ENCODE measurements at places on chromosomes 5 and 9.

GRCh38 chr9:20486552-20486951 lies 135.7 kb downstream of the MLLT3 start:
- no peak for DNase-seq

- DNase-seq, result no peak
Measured at GRCh38 chr5:42760426-42760825, 3.8 kb downstream of the CCDC152 start.

DNA sequence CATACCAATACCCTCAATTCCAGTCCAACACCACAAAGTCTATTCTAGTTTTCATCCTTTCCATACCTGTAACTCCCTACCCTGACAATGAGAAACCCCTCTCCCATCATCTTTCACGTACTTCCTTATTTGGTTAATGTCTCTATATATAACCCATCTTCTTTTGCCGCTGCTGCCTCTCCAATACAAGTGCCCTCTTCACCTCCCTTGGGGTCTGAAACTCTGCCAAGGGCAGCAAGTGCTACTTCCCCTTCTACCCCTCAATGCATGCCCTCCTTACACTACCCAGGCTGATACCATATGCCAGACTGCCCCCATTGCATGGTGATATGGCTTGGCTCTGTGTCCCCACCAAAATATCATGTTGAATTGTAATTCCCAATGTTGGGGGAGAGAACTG lies 24.4 kb upstream of the SMIM15 start:
- DNase-seq, result no peak

- no peak for DNase-seq
Measured at GRCh38 chr9:23219471-23219870, 606.6 kb downstream of the ELAVL2 start.

DNA sequence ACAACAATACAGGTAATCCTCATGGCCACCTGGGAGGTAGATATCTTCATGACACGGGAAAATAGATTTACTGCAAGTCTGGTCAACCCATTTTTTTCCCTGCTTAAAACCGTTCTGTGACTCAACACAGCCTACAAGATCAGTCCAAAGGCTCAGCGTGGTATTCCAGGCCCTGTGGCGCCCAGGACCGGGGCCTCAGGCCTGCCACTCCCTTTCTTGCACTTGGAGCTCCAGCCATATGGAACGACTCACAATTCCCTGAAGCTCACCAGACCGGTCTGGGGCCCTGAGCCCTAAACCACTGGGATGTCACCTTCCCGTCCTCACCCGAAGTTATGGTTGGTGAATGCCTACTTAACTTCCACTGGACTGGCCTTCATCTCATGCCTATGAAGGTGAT lies 6.5 kb upstream of the MLANA start:
- no peak for DNase-seq

DNA sequence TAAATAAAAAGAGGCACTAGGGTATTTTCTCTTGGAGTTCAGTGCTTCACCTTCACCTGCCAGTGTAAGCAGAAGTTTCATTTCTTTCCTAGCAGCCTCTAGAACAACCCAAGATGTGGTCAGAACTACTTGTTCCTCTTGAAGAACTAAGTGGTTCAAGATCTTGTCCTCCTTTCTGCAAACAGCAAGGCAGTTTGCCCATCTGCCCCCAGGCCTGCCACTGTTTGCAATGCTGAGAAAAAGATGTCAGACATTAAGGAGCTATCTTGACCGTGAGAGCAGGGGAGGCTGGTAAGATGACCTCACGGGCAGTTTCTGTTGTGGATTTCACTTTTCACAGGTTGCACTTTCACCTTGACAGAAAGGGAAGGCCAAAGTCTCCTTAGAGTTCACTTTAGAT lies 52.0 kb upstream of the KLF4 start:
- no peak for DNase-seq

DNA sequence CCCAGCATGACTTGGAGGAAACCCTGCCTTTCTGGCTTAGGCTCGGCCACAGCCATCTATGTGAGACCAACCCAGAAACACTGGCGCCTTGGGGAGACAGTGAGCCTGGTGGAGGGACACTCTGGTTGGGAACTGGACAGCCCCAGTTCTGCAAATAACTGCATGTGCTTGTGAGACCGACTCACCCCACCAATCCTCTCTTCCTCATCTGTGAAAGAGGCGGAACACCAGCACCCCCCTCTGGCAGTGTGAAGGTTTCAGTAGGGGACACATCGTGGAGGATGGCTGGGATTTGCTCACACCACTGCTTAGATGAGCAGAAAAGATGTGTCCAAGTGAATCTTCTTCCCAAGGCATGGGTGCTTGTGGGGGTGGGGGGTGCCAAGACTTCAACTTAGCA lies 43.4 kb upstream of the N4BP3 start:
- peak; percentile 2 for DNase-seq

DNA sequence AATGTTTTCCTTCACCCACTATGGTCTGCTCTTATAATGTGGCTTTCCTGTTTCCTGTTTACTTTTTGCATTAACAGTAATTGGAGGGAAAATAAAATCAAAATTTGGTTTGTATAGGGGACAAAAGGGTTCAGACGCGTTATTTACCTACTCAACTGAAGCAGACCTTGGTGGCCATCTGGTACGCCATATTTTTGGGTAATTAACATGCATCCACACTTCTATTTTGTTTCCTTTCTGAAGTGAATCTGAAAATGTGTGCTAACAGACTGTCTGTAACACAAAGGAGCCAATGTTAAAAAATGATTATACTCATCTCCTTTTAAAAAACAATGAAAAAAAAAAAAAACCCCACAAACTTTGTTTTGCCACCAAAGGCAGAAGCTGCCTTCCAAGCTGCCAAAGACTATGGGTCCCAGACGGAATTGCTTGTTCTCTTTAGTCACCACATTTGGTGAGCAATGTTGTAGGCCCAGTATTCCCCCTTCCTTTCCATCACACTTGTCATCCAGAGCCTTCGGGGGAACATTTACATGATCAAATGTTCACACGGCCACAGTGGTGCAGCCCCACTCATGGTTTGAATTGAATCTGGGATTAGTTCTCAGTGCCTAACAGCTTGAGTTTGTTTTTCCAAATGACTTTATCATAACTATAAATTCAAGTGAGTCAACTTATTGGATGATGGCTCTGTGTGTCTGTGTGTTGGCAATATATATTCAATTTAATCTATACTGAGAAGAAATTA lies 323.7 kb upstream of the CD180 start:
- DNase-seq, result peak; percentile 17

DNA sequence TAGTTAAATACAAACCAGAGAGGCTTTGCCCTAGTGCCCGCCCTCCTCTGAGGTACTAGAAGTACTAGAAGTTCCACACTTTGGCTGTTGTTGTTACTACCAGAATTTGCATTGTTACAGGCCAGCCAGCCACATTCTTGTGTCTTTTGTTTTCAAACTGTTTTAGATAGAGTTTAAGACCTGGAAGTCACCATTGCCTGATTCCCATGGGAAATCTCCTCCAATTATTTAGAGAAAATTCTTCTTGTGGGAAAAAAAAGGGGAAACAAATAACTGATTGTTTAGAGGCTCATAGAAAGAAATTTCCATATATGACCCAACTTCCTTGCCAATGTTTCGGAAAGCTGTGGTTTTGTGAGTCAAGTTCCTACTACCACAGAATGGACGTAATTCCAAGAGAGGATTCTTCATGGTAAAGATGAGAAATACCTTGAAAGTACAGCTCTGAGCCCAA lies 252.2 kb downstream of the GOLPH3 start:
- DNase-seq, result no peak

DNA sequence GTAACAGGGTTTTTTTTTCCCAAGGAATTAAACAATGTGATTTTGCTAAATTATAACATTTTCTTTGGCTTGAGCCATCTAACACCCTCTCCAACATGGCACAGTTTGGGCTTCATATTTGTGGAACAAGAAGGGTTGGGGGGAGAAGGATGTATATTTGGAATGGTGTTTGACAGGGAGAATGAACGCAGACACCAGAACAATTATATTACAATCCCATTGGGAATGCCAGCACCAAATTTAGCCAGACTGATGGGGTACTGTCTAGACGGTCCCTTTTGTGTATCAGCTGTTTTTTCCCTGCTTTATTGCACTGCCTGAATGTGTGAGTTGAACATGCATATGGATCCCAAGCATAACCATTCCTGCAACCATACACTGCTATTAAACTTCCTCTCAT lies 130.9 kb upstream of the TMEM161B start:
- DNase-seq, result no peak

DNA sequence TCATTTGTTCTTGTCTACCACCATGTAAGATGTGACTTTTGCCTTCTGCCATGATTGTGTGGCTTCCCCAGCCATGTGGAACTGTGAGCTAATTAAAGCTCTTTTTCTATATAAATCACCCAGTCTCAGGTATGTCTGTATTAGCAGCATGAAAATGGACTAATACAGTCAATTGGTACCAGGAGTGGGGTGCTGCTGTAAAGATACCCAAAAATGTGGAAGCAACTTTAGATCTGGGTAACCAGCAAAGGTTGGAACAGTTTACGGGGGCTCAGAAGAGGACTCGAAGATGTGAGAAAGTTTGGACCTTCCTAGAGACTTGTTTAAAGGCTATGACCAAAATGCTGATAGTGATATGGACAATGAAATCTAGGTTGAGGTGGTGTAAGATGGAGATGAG lies 488.9 kb downstream of the ISL1 start:
- DNase-seq, result no peak

DNA sequence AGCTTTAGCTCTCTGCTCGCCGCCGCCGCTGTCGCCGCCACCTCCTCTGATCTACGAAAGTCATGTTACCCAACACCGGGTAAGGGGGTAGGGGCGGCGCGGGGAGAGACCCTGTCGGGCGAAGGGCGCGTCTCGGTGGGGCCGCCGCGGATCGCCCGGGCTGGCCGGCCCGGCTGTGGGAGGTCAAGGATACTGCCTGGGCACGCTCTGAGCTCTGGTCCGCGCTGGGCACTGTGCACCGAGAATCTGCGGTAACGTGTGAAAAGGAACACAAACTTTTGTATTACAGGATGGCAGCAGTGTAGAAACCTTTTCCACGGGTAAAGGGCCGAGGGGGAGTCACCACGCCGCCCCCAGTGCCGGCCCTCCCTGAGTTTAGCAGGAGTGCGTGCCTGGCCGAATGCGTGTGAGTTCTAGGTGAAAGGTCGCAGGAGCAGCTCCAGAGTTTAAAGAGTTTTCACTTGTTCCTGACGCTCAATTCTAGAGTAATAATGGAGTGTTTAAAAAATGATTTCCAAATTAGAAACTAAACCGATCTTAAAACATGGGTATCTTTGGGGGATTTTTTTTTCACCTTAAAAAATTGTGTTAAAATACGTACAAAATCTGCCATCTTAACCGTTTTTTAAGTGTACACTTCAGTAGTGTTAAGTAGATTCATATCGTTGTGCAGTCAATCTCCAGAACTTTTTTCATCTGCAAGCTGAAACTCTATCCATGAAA lies at the start of gene HSDL2:
TSS of gene HSDL2 (plus strand) at position 7 of the 723 bp plus-strand sequence. CDS start at position 63, 56 bp downstream.
- DNase-seq, result no peak

DNA sequence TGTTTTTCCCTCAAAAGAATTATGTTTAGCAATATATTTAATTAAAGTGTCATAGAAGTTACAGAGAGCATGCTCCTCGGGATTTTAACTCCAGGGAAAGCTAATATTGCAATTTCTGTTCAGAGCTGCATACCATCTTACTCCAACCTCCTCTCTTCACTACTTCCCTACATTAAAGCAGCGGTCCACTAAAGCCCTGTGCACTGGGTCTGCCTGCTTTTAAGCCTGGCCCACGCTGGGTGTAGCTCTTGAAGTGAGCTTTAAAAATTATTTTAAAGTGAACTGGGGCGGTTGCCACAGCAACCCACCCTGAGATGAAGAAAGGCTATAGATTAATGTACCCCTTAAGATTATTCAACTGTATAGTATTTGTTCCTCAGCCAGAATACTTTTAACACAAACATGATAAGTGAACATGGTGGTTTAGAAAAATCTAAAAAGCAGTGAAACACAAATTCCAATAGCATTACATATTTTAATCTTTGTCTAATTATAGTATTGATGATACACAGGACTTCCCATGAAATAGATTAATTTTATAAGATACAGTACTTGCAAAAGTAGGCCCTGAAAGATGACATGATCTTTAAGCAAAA lies 3.9 kb upstream of the MEF2C start:
- no peak for DNase-seq

DNA sequence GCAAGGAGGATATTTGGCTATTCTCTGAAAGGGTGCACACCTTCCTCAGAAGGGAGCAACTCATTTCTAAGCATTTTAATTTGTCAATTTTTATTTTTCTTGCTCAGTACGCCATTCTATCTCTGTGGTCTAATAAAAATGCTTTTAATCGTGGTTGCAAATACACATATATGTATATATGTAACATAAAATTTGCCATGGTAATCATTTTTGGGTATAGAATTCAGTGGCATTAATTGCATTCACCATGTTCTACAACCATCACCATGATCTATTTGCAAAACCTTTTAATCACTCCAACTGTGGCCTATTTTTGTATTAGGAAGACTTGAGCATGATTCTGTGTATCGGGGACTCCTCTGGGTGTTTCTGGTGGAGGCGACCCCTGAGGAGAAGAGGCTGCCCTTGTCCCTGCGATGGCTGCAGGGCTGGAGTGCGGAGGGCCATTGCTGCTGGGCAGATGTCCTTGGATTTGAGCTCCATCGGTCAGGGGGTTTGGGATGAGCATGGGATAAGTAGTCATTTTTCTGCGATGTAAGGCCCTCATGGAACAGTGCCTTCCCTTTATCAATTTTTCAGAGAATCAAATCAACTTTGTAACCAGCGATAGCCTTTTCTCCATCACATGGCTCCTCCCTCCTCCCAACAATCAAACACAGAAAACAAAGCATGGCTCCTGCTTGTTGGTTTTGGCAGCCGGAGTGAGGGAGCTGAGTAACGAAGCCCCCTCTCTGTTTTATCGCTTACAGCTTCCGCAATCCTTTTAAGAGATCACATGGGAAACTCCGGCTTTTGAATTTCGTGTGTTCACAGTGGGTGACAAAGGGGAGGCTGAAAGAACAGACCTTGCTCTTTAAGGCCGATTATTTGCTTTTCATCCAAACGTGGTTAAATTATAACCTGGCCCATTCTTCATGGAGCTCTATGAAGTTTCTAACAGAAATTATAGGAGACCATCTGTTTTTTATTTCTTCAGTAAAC lies 187.3 kb downstream of the TENT4A start:
- peak; percentile 98 for DNase-seq

DNA sequence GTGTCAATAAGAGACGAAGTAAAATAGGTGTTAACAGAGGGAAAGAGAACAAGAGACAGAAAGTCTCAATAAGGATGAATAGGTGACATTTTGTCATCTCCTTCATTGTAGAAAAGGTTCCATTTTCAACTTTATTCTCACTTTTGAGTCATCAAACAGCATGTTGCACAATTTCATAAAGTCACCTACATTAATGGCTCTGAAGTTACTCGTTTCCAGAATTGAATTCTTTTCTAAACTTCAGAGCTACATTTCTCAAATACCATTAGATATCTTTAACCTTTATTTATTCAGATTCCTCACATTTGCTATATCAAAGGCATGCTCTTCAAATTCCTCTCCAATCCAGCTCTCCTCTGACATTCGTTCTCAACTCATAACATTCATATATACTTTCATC lies 13.1 kb downstream of the ADAMTS6 start:
- DNase-seq, result no peak

DNA sequence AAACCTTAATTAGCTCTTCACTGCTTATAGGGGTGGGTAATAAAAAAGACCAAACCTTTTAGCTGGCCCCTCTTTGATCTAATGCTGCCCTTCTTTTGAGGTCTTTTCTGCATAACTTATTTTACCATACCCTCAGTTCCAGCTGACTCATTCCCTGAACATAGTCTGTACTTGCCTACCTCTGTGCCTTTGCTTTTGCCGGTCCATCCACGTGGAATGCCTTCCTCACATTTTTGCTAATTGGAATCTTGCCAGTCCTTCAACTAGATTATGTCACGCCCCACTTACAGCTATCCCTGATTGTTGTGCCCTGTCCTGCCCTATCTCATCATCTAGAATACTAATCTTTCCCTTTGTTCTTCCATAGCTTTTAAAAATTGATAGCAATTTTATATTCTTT lies 44.2 kb downstream of the FAF2 start:
- DNase-seq, result no peak
